Foreskin fibroblast (primary cell): ENCODE measurements at places on chromosomes 2 and 18.

GRCh38 chr2:134771313-134771801 is 52.6 kb upstream of the TMEM163 start:
- no peak for DNase-seq

- no peak for DNase-seq
These were observed 330.1 kb downstream of the TDRD15 start for GRCh38 chr2:21453723-21454450.

DNA sequence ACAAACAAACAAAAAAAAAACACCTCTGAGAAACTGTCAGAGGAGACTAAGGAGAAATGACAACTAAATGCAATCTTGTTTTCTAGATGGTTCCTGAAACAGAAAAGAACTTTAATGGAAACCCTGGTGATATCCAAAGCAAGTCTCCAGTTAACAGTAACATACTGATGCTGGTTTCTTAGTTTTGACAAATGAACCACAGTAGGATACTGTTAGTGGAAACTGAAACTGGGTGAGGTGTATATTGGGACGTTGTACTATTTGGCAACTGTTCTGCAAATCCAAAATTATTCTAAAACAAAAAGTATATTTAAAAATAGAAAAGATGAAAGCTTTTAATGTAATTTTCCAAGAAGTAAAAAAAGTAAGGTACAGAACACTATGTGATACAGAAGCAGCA is 11.4 kb downstream of the SESTD1 start:
- DNase-seq: no peak

DNA sequence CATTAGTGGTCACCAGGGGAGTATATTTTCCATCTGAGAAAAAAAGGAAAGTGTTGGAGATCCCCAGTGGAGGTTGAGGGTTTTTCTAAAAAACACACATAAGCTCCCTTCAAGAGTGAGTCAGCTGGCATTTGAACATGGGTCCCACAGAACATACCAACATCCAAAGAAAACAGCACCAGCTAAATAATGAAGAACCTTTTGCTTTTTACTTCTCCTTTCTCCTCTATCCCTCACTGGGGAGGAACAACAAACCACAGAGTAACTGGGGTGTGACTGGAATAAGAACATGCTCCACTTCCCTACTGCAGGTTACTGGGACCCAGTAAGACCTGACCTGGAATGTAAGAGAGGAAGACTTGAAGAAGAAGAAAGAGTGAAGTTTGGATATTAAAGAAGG is 56.5 kb upstream of the RAPH1 start:
- DNase-seq: no peak

- DNase-seq: no peak
These were observed 539.2 kb downstream of the SLC4A3 start for GRCh38 chr2:220166616-220167015.

DNA sequence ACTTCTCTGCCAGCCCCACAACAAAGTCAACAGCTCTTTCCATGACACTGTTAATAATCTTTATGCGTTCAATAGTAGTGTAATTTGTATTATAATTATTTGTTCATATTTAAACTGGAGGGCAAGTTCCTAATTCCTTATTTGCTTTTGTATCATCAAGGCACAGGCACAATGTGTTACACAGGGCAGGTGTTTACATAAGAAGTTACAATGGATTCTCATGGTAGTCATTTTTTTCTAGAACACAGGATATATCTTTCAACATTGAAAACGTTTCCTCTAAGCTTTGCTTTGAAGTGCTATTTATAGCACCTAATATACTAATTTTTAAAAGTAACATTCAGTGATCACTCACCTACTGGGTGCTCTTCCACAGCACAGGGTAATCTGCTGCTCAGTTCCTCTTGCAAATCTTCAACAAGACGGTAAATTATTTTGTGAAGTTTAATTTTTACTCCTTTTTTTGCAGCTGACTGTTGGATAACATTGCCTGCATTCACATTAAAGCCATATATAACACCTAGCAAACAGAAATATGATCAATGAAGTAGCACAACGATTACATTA is 7.3 kb downstream of the RPS27A start:
- no peak for DNase-seq

GRCh38 chr2:196239622-196240587 is 68.5 kb upstream of the STK17B start:
- DNase-seq: peak; percentile 40

GRCh38 chr2:222776792-222777191 is 84.0 kb upstream of the ACSL3 start:
- no peak for DNase-seq

- no peak for DNase-seq
These were observed 220.4 kb upstream of the SLC35G4 start for GRCh38 chr18:11388755-11389680.

GRCh38 chr2:73110168-73111072 is 2.3 kb downstream of the RAB11FIP5 start:
- peak; percentile 78 for DNase-seq

DNA sequence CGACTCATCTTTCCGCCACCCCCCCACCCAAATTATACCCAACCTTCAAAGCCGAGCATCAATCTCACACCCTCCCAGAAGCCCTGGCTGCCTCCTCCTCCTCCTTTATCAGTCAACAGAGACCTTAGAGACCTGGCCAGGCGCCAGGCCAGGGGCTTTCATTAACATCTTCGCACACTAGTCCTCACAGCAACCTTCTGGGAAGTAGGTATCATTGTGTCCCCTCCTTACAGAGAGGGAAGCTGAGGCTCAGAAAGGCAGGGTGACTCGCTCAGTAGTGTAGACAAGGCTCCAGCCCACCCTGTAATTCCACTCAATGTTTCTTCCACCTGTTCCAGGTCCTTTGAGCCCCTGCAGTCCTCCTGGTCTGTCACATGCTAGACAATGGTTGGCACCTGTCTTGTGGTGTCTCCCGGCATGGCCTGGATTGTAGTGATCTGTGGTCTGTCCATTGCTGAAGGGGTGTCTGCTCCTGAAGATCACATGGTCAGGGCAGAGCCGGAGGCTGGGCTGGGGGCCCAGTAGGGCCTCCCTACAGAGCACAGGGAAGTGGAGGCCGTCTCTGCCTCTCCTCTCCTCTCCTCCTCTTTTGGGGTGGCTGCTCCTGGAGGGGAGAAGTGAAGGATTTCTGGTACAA is 36.0 kb downstream of the KLHL29 start:
- DNase-seq: no peak

DNA sequence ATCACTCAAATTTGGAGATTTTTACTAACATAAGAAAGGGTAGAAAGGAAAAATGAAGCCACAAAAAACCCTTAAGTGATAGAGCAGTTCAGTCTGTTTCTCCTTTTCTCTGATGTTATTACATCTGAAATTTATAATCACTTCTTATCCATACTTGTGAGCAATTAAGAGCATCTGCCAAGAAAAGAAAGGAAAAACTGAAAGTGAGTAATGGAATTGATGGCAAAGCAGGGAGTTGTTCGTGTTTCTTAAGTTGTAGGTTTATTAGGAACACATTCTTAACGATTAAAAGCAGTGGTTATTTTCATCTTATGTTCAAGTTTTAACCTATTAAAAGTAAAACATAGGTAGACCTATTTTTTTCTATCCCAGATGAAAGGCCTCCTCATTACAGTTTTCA is 277.7 kb downstream of the RND3 start:
- DNase-seq: no peak

DNA sequence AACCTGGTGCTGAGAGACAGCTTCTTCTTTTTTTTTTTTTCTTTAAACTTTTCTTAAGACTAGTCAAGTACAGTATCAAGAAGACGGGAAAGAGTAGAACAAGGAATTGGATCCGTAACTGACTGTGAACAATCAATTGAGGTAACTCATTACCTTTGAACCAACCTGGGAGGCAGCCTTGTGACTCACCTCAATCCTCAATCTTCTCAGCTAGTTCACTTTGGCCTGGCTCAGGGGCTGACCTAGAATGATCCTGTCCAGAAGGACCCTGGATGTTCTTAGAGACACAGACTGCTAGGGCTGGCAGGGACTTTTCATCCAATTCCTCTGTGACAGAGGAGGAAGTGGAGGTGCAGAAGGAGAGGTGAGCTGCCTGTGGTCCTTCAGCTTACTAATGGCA is 1.5 kb upstream of the LTBP1 start:
- DNase-seq: no peak

DNA sequence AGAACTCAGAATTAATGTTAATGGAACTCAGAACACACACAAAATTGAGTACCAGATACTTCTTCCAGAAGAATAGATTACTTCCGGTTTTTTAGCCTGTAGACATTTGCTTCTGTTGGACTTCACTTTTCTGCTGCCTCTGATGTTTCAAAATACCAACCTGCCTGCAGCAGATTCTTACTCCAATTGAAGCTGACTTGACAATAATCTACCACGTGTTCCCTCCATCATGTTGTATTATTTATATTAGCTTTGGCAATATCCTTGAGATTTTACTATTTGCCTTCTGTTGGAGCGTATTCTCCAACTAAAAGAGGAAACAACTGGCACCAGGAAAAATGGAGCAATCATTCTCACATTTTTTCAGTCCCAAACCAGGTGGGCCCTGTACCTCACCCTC is 3.1 kb upstream of the GORASP2 start:
- DNase-seq: no peak

GRCh38 chr2:144982481-144982880 is 462.6 kb upstream of the ZEB2 start:
- DNase-seq: no peak

GRCh38 chr2:35946478-35946877 is 409.1 kb upstream of the CRIM1 start:
- DNase-seq: no peak

- DNase-seq: no peak
These were observed 46.1 kb downstream of the CDCA7 start for GRCh38 chr2:173400760-173401159.

- peak; percentile 28 for DNase-seq
These were observed 110.8 kb downstream of the BCL11A start for GRCh38 chr2:60442608-60443007.

DNA sequence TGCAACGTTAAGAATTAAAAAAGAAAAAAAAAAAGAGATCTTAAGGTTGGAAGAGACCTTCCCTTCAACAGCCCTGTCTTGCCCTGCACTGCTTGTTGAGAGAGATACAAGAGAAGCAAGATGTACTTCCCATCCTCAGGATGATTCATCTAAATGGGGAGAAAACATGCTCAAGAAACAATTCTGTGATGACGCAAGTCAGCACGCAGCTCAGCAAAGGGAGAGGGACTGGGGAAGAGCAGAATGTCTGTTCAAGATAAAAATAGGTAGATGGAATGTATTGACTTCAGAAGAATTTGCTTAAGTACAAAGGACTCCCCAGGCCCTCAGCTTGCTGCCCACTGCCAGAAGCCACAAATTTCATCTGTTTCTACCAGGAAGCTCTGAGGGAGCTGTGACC is 198.2 kb upstream of the SPRED2 start:
- DNase-seq: peak; percentile 63

- no peak for DNase-seq
These were observed 147.8 kb downstream of the UBE2E3 start for GRCh38 chr2:181128199-181128598.

DNA sequence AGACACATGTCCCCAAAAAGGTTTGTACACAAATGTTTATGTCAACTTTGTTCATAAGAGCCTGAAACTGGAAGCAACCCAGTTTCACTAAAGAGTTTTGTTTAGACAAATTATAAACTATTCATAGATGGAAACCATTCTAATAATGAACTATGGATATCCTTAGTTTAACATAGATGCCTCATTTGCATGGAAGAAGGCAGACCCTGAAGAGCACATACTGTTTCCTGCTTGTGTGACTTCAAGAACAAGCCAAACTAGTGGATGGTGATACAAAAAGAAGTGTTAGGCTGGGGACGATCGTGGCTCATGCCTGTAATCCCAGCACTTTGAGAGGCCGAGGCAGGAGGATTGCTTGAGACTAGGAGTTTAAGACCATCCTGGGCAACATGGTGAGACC is 48.1 kb downstream of the ACOXL start:
- no peak for DNase-seq

GRCh38 chr2:222257645-222258044 is 41.2 kb downstream of the PAX3 start:
- DNase-seq: no peak

- no peak for DNase-seq
These were observed 231.5 kb downstream of the PTH2R start for GRCh38 chr2:208638059-208638458.

- no peak for DNase-seq
These were observed 15.4 kb downstream of the NPPC start for GRCh38 chr2:231910771-231911170.

- DNase-seq: no peak
These were observed 2.8 kb upstream of the PEX13 start for GRCh38 chr2:61014763-61015162.

- peak; percentile 69 for DNase-seq
These were observed 53.7 kb upstream of the MAP3K20 start for GRCh38 chr2:173021939-173022371.

DNA sequence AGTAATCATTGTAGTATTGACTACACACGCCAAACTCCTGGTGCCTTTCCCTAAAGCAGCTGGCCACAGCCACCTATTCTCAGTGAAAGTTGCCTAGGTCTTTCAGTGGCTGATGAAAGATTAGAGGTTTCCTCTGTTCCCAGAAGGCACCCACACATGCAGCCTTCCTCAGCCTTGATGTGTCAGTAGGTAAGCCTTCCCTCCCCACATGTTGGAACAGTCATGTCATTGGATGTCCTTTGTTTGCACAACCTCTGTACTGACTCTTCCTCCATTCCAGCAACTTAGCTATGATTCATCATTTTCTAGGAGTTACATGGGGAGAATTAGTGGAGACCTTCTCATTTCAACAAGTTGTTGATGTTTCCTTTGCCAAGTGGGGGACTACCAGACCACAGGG is 630.8 kb upstream of the SLC39A10 start:
- peak; percentile 75 for DNase-seq

GRCh38 chr2:1811258-1811970 is 67.1 kb upstream of the PXDN start:
- no peak for DNase-seq

DNA sequence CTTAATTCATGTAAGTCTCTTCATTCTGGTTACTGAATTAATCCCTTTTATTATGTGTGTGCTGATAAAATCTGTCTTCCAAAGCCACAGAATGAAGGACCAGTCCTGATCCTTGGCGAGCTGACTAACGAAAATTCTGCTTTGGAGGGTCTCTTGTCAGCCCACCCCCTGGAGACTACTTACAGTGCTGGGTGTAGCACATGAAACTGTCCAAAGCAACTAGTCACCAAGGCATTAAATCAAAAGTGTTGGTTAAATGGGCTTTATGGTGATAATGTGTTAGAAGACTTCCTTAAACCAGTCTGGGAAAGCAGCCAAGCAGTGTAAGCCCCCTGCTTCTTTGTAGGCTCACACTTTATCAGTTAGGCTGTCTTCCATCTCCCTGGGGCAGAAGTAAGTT is 420.2 kb downstream of the SUCLG1 start:
- no peak for DNase-seq

GRCh38 chr18:70640336-70640887 is 351.6 kb downstream of the SOCS6 start:
- DNase-seq: no peak
